CD4-positive, alpha-beta T cell treated with Interleukin-12 subunit alpha and Interleukin-12 subunit beta, for 1 hour (primary cell): ENCODE measurements at places on chromosomes 12 and 14.

GRCh38 chr14:37247791-37248461 is 50.2 kb downstream of the MIPOL1 start:
- no peak for DNase-seq

DNA sequence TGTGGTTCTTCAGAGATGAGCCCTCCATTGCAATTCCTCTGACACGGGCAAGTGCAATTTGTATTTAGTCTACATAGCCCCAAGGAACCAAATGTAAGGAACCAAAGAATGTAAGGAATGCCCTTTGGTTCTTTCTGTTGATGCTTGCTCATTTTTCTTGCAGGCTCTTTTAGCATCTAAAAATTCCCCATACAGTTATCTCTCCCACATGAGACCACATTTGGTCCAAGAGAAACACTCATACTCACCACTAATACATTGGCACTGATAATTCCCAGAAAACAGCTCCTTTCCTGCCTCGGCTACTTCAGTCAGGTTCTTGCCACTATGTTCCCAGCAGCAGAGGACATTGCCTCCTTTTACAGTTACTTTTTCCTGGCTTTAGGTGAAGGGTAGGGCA is 332.6 kb downstream of the AEBP2 start:
- no peak for DNase-seq

- no peak for DNase-seq
Observed at GRCh38 chr12:91824991-91825390, 320.7 kb downstream of the BTG1 start.

DNA sequence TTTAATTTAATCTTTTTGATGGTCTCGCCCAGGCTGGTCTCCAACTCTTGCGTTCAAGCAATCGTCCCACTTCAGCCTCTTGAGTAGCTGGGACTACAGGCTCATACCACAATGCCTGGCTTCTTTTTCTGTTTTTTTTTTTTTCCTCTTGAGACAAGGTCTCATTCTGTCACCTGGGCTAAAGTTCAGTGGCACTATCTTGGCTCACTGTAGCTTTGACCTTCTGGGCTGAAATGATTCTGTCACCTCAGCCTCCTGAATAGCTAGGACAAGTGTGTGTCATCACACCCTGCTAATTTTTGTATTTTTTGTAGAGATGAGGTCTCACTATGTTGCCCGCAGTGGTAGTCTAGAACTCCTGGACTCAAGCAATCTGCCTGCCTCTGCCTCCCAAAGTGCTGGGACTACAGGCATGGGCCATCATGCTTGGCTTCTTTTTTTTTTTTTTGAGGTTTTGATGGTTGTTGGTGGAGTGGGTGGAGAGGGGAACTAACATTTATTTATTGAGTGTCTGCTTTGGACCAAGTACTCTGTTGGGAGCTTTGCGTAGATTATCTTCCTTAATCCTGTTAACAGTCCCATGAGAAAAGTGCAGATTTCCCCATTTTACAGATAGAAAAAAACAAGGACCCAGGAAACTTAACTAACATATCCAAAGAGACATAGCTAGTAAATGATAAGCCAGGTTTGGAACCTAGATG is 102.0 kb downstream of the DIP2B start:
- no peak for DNase-seq

DNA sequence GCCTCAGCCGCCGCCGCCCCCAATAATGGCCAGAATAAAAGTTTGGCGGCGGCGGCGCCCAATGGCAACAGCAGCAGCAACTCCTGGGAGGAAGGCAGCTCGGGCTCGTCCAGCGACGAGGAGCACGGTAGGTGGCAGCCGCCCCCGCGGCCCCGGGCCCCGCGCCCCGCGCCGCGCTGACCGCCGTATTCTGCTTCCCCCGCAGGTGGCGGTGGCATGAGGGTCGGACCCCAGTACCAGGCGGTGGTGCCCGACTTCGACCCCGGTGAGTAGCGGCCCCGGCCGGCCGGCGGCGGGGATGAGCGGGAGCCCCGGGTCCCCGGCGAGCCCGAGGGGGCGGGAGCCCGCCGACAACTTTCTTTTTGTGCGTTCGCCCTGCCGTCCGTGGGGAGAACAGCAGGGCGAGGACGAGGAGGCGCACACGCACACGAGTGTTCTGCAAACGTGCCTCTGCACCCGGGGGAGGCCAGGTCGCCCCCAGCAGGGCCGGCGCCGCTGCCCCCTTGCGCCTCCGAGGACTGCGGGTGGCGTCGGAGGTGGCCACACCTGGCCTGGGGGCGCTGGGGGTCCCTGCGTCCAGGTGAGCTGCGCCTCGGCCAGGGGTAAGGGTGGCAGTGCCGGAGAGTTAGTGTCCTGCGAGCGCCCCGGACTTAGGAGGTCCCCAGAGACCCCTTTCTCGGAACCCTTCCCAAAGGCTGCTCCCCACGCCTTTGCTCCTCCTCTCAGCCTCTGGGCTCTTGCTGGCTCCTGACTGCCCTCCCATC is 794 bp downstream of the RCOR1 start:
- DNase-seq: peak; percentile 68

DNA sequence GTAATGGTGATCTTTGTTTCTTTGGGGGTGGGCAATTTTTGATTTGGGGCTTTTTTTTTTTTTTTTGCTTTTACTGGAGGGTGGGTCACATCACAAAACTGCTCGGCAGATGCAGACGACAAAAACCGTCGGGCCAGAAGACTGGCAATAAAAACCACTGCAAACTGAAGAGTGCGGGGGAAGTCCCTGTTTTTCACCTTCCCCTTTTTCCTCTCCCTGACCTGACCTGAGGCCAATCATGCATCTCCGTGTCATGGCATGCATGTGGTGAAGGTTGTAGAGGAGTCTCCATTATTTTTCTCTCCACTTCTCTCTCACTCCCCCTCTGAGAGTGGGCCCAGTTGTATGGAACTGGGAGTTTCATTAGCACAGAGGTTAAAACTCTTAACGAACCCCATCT is 57.5 kb downstream of the AP5M1 start:
- no peak for DNase-seq

- DNase-seq: no peak
Observed at GRCh38 chr12:81015510-81015909, 62.4 kb upstream of the ACSS3 start.

- DNase-seq: no peak
Observed at GRCh38 chr12:108047071-108047550, 82.0 kb upstream of the WSCD2 start.

- no peak for DNase-seq
Observed at GRCh38 chr14:105087308-105087962, 22.2 kb upstream of the GPR132 start.

DNA sequence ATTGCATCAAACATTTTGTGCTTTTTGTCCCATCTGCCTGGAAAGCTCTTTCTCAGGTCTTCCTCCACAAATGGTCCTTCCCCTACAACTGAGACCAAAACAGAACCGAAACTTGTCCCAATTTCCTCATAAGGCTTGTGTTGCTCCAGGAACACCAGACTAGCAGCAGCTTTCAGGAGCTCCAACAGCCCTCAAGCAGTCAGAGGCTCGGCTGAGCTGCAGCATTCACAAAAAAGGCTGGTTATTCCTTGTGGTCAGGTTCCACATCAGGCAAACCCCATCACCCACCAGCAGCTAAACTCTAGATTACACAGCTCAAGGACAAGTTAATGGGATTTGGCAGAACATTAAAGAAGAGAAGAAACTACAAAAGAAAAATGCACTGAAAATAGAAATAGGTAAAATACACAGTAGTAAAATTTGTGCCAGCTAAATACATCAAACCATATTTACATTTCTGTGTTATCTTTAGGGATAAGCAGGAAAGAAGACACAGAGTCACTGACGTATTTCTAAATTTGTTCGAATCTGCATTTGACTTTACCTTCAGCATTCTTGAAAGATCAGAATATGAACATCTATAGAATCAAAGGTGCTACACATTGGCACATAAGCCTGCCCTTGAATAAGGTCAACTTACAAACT is 141.2 kb downstream of the STXBP6 start:
- no peak for DNase-seq

GRCh38 chr12:68375756-68376695 is 43.9 kb upstream of the MDM1 start:
- no peak for DNase-seq

DNA sequence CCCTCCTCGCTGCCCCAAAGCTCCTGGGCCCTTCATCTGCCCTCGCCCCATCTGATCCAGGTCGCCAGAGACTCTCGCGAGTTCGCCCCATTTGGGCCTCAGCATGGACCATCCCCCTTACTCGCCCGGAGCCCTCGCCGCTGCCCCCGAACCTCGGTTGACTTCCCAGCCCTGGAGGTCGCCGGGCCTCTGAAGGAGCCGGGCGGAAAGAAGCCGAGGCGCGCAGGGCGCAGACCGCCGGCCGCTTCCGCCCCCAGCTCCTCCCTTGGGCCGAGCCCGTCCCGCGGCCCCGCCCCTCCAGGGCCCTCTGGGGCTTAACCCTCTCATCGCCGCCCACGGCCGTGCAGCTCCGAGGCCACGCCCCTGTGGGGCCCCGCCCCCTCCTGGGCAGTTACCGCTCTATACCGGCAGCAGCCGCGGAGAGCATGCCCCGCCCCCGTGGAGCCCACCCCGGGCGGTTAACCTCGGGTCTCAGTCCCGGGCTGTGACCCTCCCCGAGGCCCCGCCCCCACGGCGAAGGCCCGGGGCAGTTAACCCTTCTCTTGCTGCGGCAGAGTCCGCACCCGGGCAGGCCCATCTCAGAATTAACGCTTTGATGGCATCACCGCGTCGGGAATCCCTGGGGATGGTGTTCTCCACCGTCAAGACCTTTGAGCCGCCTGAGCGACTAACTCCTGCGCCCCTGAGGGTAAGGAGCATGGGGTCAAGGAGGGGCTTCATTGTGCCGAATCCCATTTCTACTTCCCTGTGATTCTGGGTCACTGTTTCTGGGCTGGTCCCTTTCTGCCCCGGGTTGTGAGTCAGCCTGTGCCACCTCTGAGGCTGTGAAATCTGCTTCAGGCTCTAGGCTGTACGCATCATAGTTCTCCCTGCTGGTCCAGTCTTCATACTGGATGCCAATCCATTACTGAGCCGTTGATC is at the start of gene SPSB2:
SPSB2 (minus strand) TSS at position 210 of the 921 bp plus-strand sequence. CDS start 402 bp downstream, outside the sequence.
- peak; percentile 99 for DNase-seq

GRCh38 chr14:106843951-106844483 is 1317.6 kb downstream of the TMEM121 start:
- DNase-seq: peak; percentile 38

- DNase-seq: no peak
Observed at GRCh38 chr12:19938031-19938430, 430.3 kb upstream of the PDE3A start.
